ENCODE measurements at places on chromosomes 16 and 17. TPM values are rescaled to one million over a fixed set of nuclear protein-coding genes. Genes with fewer than 3 reads are reported as not detected.

- no peak for DNase-seq
Observed at GRCh38 chr17:61715348-61715747, 124.3 kb upstream of the NACA2 start.

DNA sequence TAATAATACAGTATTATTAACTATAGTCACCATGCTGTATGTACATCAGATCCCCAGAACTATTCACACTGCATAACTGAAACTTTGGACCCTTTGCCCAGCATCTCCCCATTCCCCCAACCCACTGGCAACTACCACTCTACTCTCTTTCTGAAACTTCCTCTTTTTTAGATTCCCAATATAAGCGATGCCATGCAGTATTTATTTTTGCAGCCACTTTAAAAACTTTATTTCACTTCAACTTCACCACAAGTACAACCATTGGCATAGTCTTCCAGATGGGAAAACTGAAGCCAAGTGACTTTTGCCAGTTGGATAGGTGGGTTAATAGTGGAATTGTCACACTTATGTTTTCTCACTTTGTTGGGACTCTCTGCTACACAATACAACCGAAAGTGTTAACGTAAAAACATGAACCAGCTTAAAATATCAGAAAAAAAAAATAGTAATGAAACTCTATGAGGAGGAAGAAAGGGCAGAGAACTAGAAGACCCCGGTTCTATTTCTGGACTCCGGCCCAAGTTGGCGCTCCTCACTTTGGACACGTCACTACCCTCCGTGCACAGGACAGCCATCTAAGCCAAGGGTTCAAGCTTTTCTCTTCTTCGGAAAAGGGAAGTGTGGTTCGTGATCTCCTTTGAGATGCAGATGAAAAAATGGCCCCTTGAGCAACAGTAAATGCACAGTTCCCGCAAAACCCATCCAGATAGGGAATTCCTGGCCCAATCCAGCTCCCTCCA, 743 bp downstream of the SHCBP1 start:
- DNase-seq: no peak

DNA sequence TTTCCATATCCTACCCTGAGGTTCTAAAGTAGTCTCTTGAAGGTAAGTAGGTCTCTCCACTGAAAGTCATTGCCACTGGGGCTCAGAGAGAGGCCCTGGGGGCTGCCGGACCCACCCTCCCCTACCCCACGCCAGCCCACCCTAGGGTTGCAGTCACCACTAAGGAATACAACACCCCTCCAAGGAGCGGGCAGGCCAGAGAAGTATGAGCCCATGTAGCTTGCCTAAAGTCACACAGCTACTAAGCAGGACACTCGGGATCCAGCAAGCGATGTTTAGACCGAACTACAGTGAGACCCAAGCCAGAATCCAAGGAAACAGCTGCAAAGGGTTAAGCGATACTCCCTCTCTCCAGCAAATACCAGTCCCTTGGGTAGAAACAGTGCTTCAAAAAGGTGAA, 27.0 kb downstream of the C16orf78 start:
- DNase-seq: no peak

GRCh38 chr16:2022723-2023091, 3.1 kb downstream of the NPW start:
- DNase-seq: no peak

- no peak for DNase-seq
Observed at GRCh38 chr16:14092561-14092960, 21.4 kb downstream of the MRTFB start.

DNA sequence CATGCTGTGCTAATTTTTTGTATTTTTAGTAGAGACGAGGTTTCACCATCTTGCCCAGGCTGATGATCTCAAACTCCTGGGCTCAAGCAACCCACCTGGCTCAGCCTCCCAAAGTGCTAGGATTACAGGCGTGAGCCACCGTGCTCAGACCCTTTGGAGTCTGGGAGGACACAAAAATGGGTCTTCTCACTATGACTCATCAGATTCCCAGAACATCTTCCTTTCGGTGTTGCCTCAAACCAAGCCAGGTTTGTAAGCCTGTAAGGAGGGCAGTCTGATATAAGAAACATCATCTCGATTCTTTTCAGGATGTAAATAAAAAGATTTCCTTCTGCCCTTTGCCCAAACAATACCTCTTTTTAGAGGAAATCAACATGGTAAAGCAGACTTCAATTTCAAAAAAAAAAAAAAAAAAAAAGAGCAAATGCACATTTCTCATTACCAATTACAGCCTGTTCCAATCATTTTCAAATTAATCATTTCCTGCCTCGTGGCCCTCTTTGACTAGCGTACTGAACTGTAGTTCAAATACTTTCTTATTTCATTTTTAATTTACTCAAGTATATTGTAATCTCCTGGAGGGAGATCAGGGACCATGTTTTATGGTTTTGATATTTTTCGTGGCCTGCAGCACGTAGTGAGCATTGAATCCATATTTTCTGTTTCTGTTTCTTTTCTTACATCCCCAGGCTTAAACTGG, 409.6 kb downstream of the GRIN2A start:
- no peak for DNase-seq

- DNase-seq: no peak
Observed at GRCh38 chr17:8572764-8573163, 57.8 kb downstream of the MYH10 start.

DNA sequence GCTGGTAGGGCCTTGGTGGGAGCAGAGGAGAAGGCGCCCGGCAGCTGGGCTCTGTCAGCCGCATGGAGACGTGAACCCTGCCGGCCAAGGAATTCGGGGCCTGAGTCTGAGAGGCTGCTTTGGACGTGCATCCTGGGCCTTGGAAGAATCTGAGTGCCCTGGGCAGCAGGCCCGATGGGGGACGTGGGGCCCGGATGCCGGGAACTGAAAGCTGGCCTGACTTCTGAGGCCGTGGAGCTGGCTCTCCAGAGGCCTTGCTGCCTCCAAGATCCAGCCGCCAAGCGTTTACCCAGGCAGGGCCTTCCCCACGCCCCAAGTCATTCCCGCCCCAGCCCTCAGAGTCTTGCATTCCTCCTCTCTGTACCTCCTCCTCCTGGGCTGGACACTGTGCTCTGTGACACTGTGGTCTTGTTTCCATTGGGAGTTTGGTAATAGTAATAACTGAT, 37.2 kb downstream of the NKD1 start:
- DNase-seq: no peak

- DNase-seq: no peak
Observed at GRCh38 chr17:78960928-78961327, 18.8 kb downstream of the LGALS3BP start.

DNA sequence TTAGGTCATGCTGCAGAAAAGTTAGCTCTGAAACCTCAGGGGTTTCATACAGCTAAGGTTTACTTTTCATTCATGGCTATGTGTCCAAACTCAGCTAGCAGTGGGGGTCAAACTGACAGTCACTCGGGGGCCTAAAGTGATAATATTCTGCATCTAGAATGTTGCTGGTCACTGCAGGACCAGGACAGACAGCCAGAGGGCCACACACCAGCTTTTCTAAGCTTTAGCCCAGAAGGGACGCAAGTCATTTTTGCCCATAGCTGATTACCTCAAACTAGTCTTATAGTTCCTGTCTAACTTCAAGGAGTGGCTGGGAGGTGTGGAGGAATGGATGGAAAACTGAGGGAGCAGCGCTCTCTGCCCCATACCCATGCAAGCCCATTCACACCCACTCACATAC, 163.0 kb upstream of the NLRP1 start:
- DNase-seq: no peak

- DNase-seq: peak; percentile 19
Observed at GRCh38 chr17:50363217-50364060, 9.5 kb downstream of the MRPL27 start.

GRCh38 chr17:40597556-40598300, 32.5 kb upstream of the CCR7 start:
- DNase-seq: no peak

GRCh38 chr17:58278661-58279015, 2.1 kb downstream of the MPO start:
- DNase-seq: peak; percentile 4

DNA sequence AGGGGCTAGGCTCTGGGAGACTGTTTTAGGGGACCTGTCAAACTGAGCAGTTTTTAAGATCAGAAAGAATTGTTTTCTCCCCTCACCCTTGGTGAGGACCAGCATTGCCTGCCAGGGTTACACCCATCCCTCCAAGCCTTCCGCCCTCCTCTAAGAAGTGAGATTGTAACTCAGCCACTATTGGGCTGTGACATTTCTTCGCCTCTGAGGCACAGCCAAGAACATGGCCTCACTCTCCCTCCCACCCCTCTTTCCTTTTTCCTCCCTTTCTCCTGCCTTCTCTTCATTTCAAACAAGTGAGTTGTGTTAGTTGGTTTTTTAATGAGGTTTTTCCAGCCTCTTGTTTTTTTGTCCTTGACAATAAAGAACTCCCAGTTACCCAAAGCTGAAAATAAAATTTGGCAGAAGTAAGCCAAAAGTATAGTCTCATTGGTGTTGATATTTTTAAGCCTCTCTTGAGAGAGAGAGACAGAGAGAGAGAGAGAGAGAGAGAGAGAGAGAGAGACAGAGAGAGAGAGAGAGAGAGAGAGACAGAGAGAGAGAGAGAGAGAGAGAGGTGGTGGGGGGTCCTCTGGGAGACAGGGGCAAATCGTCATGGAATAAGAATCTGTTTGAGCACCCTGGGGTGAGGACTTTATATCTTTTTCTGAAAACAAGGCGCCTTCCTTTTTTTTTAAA, 77.2 kb upstream of the TBX2 start:
- DNase-seq: no peak

GRCh38 chr17:7486181-7486580, 2.0 kb downstream of the POLR2A start:
- no peak for DNase-seq

- no peak for DNase-seq
Observed at GRCh38 chr17:76642032-76642561, 1.5 kb downstream of the ST6GALNAC1 start.

DNA sequence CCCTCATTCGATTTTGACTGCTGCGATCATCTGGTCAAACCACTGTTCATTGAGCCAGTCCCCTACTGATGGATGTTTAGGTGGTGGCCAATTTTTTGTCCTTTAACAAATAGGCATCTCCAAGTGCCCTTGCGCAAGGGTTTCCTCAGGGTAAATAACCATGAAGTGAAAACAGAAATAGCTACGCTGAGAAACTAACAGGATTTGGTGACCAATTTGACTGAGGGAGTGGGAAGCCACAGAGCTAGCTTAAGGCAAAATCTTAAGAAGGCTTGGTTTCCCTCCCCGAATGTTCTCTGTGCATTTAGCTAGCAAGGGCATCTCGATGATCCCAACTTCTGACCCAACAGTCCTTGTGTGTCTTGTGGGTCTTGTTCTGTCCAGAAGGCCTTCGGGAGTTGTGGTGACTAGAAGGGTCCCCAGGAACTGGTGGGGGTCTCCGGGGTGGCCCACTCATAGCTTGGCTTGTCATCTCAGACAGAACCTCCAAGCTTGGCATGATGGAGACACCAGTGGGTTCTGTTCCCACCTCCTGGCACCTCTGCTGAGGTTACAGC, 117.2 kb downstream of the SOCS1 start:
- no peak for DNase-seq

- DNase-seq: no peak
Observed at GRCh38 chr17:36057911-36058310, 6.2 kb upstream of the CCL18 start.

- DNase-seq: no peak
Observed at GRCh38 chr16:90015586-90016338, 3.5 kb downstream of the DBNDD1 start.

- DNase-seq: no peak
Observed at GRCh38 chr17:395179-395578, 42.6 kb upstream of the RPH3AL start.

DNA sequence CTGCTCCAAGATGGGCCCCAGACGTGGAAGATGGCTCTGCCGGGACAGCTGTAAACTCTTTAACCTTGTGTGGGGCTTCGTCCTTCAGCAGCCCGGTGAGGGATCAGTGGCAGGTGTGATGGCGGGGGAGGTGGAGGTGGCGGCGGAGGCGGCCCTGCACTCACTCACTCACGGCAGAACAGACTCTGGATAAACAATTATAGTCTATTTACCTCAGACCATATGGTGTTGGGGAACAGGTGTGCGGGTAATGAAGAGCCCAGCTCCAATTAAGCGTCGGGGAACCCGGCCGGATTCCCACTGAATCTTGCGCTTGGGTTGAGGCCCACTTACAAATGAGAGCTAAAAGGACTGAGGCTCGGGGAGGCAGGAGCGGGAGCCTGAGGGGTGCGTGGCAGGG, 104.3 kb upstream of the SDK2 start:
- no peak for DNase-seq

GRCh38 chr17:9931144-9931741, 26.2 kb upstream of the RCVRN start:
- no peak for DNase-seq

DNA sequence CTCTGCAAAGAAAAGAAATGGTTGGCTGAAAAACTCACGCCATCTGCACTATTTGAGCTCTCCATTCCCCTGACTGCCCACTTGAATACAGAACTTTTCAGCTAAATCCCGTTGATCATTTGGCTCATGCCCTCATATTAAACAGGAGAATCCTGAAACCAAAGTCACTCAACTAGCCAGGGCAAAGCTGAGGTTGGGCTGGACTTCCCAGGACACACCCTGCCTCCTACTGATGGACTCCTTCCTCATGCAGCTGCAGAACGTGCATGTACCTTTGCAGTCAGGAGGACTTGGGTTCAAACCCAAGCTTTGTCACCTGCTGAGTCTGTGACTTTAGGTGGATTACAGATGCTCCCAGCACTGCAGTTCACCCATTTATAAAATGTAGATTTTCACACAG, 7.7 kb downstream of the ASIC2 start:
- DNase-seq: no peak

DNA sequence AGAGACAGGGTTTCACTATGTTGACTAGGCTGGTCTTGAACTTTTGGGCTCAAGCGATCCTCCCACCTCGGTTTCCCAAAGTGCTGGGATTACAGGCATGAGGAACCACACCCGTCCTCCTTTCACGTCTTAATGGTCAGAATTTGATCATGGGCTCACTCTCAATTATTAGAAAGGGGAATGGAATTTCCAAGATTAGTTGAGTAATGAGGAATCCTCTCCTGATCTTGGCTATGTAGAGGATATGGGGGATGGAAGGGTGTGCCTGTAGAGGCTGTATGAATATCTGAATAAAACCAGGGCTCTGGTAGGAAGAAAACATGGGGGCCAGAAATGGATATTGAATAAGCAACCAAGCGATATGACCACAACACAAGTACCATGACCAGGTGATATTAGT, 25.9 kb upstream of the SMURF2 start:
- DNase-seq: no peak

Gene CHD9NB
- 2.7 TPM for polyA plus RNA-seq

Gene ADAD2
- 0.94 TPM for polyA plus RNA-seq

Gene RHBDF1
- 38.1 TPM for polyA plus RNA-seq

Gene WNK4
- polyA plus RNA-seq: 0.43 TPM

Gene DHRS7C
- polyA plus RNA-seq: 110 TPM

Gene RBFOX1
- 59.9 TPM for polyA plus RNA-seq

Gene CDRT15
- 1.4 TPM for polyA plus RNA-seq

Gene GINS2
- 7.4 TPM for polyA plus RNA-seq

Gene C16orf54
- polyA plus RNA-seq: 0.40 TPM

Gene CES5A
- polyA plus RNA-seq: not detected

Gene KRT32
- polyA plus RNA-seq: not detected

Gene IRX3
- polyA plus RNA-seq: 16.8 TPM

Gene TNFRSF17
- 0.19 TPM for polyA plus RNA-seq

Gene RDM1
- 0.28 TPM for polyA plus RNA-seq

Gene OMG
- polyA plus RNA-seq: 0.28 TPM

Data from forelimb muscle (tissue), 1 donor.